ENCODE measurements at places on chromosomes 1 and 21. TPM values are rescaled to one million over a fixed set of nuclear protein-coding genes. Genes with fewer than 3 reads are reported as not detected.

ELAPOR1 gene
- total RNA-seq: 3.3 TPM

SPATC1L gene
- 0.96 TPM for total RNA-seq

GPA33 gene
- total RNA-seq: 0.72 TPM

NTMT2 gene
- not detected for total RNA-seq

LRRC71 gene
- not detected for total RNA-seq

CRP gene
- total RNA-seq: not detected

LHX8 gene
- total RNA-seq: not detected

OR10J1 gene
- total RNA-seq: not detected

DNA sequence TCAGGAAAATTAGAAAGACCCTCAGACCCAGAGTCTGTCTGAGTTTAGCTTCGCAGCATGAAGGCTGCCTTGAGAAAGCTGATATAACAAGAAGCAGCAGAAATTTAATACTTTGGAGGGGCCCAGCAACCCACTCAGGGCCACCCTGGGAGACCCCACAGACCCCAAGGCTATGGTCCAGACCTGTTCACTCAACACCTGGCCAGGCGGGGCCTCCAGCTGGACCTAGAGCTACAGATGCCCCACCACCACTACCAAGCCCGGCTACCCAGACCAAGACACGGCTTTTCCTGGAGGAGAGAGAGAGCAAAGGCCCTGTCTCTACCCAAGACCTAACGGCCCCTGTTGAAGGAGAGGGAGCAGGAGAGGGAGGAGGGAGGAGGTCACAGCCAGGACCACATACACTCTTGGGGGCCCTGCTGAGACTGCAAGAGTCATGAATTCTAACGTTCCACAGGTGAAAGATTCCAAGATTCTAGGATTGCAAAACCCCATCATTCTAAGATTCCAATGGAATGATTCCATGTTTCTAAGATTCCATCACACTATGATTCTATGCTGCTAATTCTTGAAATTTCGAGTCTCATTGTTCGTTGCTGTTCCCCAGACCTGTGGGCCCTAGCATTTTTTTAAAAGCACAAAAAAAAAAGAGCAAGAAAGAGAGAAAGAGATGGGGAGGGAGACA, 53.2 kb downstream of the LACTBL1 start:
- no peak for DNase-seq

DNA sequence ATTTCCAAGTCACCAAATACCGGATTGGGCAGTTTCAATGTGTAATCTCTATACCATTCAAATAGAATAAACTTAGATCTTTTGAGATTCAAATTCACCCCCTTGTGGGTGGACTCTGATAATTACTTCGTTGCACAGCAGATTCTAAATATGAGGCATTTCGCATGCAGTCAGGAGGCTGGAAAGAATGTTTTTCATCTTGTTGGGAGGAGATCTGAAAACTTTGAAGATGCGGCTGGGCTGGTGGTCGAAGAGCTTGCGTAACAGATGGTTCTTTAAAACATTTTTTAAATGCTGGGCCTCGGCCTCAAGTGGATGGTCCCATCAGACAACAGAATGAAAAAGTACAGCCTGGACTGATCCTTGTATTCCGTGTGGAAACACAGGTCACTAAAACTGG, 10.4 kb downstream of the NR5A2 start:
- DNase-seq: no peak

GRCh38 chr1:22533244-22533895, 29.9 kb upstream of the EPHA8 start:
- DNase-seq: no peak

DNA sequence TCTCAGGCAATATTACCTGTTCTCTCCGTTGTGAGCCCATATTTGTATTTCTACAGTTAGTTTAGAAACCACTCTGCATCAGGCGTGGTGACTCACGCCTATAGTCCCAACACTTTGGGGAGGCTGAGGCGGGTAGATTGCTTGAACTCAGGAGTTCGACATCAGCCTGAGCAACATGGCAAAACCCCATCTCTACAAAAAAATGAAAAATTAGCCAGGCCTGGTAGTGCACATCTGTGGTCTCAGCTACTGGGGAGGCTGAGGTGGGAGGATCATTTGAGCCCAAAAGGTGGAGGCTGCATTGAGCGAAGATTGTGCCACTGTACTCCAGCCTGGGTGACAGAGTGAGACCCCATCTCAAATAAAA, 19.7 kb upstream of the ID3 start:
- no peak for DNase-seq

- DNase-seq: no peak
Observed at GRCh38 chr1:212640223-212640878, 31.8 kb downstream of the ATF3 start.

GRCh38 chr1:26020330-26020768, 1.2 kb upstream of the EXTL1 start:
- no peak for DNase-seq

DNA sequence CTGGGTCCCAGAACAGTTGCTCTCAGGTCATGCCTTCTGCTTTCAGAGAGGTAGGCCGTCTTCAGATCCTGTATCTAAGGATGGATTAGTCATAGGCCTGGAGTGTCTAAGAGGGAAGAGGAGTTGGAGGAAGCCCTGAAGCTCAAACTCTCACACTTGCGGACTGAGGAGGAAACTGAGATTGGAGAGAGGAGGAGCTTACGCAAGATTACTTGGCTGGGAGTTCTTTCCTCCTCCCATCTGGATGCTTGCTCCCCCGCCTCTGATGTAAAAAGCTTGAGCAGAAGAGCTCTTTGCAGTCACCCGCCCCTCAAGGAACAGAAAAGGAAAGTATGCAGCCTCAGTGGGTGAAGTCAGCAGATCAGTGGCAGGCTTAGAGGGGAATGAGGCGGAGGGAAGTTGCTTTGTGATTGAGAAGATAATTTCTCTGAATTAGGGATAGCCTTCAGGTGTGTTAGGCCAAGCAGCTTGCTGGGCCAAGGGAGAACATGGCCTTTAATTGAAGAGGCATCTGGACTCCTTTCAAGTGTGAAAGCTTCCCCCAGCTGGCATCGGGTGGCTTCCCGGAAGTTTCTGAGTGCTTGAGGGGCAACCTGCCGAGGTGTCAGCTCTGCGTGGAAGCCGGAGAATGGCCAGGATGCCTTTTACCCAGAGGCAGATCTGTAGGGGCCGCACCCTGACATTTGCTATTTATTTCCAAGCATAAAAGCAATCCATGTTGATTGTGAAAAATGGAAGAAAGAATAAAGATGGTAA, 6.6 kb downstream of the ADORA1 start:
- DNase-seq: no peak

DNA sequence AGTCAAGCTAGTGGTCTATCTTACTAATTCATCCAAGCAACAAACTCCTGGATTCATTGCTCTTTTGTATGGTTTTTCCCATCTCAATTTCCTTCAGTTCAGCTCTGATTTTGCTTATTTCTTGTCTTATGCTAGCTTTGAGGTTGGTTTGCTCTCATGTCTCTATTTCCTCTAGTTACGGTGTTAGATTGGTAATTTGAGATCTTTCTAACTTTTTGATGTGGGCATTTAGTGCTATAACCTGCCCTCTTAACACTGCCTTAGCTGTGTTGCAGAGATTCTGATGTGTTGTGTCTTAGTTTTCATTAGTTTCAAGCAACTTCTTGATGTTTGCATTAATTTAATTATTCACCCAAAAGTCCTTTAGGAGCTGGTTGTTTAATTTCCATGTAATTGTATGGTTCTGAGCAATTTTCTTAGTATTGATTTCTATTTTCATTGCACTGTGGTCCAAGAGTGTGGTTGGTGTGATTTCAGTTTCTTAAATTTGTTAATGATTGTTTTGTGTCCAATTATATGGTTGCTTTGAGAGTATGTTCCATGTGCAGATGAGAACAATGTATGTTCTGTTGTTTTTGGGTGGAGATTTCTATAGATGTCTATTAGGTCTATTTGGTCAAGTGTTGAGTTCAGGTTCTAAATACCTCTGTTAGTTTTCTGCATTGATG, 154.6 kb downstream of the PLPPR5 start:
- DNase-seq: no peak

DNA sequence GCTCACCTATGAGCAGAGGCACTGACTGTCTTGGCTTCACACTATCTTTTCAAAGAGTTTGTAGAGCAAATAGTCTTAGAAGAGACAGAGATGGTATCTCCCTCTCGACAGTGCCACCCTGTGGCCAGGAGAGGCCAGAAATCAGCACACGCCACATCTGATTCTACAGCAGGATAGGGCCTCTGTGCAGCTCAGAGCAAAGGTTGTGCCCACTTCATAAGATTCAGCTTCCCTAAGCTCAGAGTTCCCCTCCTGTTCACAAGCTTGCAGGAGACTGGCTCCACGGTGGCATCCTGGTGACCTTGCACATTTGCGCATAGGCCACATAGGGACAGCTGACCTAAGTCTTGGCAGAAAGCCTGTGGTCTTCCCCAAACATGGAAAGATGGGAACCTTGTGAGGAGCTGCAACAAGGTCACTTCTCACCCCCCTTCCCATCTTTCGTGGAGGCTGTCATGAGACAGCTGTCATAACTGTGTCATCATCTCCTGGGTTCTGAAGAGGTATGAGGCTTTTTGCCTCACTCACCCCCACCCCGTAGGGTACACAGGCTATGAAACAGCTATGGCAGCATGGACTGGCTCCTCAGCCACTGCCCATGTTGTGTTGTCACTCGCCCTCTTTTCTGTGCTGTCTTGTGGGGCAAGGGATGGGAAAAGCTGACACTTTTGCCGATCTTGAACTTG, 3.0 kb downstream of the ITLN2 start:
- DNase-seq: peak; percentile 36

- DNase-seq: no peak
Observed at GRCh38 chr21:25790122-25790877, 55.5 kb downstream of the GABPA start.

GRCh38 chr1:77542813-77543420, 139.5 kb downstream of the ZZZ3 start:
- DNase-seq: no peak

DNA sequence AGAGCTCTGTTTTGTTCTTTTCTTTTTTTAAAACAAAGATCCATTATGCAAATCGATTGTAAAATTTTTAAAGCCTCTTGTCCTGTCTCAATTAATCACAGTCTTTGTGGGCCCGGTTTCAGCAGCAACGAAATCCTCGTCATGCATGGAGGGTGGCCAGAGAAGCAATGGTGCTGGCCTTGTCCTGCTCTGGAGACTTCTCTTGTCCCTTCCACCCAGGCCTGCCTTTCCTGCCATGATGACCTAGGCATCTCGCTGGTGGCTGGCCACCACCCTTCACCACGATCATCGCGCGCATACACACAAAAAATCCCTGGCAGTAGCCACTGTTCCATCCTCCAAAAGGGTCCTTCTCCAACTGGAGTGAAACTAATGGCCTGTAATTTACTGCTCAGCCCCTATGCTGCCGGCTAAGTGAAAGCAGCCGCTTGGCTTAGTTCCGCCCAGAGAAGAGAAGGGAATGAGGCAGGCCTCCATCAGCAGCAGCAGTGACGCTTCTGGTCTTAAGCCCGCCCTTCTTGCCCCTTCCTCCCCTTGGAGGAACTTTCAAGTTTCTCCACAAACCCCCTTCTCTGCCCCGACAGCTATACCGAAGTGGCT, 309.5 kb downstream of the NPHP4 start:
- DNase-seq: no peak

- DNase-seq: no peak
Observed at GRCh38 chr1:173134800-173135199, 72.3 kb downstream of the TNFSF4 start.

DNA sequence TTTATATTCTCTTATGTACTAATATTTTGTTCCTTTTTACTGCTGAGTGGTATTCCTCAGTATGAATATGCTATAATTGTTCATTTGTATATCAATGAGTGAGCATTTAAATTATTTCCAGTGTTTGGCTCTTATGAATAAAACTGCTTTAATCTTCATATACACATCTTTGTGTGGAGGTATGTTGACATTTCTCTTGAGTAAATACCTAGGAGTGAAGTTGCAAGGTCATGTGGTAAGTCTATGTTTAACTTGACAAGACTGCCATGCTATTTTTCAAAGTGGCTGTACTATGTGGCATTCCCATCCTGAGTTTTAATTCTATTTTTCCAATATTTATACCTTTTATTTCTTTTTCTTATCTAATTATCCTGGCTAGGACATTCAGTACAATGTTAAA, 124.2 kb downstream of the ADSS2 start:
- no peak for DNase-seq

- no peak for DNase-seq
Observed at GRCh38 chr1:112488141-112488540, 20.6 kb upstream of the WNT2B start.

DNA sequence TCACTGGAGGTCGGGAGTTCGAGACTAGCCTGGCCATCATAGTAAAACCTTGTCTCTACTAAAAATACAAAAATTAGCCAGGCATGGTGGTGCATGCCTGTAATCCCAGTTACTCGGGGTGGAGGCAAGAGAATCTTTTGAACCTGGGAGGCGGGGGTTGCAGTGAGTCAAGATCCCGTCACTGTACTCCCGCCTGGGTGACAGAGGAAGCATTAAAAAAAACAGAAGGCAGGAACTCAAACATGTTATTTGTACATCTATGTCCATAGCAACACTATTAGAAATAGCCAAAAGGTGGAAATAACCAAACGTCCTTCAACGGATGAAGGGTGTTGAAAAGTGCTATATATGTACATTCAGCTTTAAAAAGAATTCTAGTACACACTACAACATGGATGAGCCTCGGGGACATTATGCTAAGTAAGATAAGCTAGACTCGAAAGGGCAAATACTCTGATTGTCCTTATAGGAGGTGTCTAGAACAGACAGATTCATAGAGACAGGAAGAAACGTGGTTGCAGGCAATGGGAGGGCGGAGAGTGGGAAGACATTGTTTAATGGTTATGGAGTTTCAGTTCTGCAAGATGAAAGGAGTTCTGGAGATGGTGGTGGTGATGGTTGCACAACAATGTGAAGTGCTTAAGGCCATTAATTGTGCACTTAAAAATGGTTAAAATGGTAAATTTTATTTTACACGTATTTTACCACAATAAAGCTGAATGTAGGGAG, 19.2 kb downstream of the NLRP3 start:
- DNase-seq: no peak

- no peak for DNase-seq
Observed at GRCh38 chr1:241985787-241986186, 13.1 kb downstream of the MAP1LC3C start.

GRCh38 chr1:234479310-234479559, 256 bp upstream of the TARBP1 start:
- no peak for DNase-seq

- DNase-seq: no peak
Observed at GRCh38 chr1:71834601-71835441, 447.5 kb downstream of the NEGR1 start.

All from omental fat pad (tissue), 4 donors.